WERI-Rb-1 (cell line): ENCODE measurements at places on chromosomes 2 and 18.

DNA sequence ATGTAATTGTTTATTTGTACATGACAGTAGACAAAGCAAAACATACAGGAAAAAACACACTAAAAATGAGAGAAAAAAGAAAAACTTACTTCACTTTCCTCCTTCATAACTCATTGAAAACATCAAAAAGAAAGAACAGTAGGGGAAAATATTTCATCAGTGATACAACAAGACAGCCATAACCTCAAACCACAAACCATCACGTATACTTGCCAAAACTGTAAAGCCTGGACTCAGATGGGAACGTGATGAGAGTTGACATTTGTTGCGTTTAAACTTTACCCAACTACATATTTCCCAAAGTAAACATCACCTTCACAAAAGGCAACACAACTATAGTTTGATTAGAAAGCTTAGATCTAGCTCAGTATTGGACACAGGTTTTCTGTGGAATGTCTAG, 278.2 kb upstream of the COL3A1 start:
- DNase-seq = no peak

GRCh38 chr2:75676464-75676863, 29.9 kb downstream of the MRPL19 start:
- DNase-seq = no peak

- DNase-seq = no peak
These were observed 166.5 kb upstream of the KCNJ3 start for GRCh38 chr2:154532004-154532403.

DNA sequence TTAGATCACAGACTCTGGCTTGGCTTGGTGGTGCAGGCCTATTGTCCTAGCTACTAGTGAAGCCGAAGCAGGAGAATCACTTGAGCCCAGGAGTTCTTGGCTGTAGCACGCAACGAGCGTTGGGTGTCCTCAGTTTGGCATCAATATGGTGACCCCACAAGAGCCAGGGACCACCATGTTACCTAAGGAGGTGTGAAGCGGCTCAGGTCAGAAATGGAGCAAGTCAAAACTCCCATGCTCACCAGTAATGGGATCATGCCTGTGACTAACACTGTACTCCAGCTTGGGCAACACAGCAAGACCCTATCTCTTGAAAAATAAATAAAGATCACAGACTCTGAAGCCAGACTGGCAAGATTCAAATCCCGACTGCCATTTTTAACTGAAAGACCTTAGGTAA, 1.7 kb upstream of the NOL10 start:
- no peak for DNase-seq

DNA sequence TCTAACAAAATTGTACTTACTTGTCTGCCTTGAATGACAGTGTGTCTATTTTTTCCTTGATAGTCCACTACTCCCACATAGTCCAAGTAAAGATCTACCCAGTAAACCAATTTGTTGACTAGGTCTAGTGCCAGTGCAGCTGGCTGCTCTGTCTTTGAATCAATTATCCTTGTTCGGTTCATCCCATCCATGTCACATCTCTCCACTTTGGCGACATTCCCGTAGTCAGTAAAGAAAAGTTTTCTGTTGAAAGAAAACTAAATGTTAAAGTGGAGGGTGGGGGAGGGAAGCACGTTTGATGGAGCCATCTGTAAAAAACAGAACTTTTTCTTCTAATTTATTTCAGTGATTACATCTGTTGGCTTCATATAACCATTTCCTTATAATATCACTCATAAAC, 1068.8 kb downstream of the LRP1B start:
- DNase-seq = no peak

GRCh38 chr18:73258375-73259087, 390.7 kb upstream of the NETO1 start:
- DNase-seq = no peak

DNA sequence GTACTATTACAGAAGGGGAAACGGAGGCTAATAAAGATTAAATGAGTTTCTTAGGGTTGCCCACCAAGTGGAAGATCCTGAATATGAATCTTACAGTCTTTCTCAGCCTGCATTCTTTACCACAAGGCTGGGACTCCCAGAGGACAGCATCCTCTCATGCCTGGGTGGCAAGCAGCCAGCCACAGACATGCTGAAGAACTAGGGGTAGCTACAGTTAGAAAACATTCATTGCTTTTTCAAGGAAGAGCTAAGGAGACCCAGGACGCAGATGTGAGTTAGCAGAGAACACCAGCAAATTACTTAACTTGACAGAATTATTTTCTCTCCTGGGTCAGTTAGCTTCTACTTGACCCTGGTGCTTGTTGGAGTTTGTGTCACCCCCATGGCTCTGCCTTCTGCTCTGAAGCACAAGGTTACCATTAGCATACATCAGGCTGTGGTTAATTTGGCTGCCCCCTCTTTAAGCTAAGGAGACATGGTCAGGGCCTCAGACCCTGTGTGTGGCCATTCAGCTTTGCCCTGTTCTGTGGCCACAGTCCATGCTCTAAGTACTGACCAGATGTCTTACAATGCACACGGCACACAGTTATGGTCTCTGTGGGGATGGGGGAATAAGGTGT, 132.3 kb upstream of the TNP1 start:
- no peak for DNase-seq

GRCh38 chr2:211068108-211068780, 511.8 kb downstream of the CPS1 start:
- DNase-seq = no peak

DNA sequence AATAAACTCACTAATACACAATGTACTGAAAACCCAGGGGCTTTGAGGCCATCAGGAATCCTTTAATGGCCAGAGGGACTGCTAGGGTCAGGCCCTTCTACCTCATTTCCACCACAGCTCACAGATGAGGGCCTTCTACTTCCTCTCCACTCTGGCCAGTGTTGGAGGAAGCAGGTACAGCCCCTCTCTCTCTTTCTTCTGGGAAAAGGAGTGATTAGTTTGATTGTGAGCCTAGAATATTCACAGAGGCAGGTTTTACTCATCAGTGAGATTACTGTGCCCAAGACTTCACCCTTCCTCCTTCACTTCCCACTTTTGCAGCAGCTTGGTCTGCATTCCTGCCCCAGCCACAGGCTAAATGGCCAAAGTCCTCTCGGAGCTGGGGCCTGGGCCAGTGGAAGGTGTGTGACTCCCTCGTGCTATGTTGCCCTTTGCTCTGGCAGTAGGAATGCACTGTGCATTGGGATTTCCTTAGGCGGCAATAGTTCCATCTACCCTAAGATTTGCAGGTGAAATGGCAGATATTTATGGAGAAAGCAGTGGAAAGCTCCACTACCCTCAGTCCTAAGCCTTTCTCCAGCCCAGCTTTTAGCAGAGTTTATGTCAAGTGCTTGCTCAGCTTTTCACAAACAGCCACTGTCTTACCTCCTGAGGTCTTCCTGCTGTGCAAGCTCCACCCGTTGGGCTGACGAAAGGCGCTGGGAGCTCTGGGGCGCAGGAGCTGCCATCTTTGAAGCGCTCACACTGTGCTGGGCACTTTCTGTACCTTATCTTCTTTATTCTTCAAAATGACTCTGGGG, 36.2 kb upstream of the YES1 start:
- DNase-seq = no peak

- DNase-seq = no peak
These were observed 3.0 kb downstream of the SH2D6 start for GRCh38 chr2:85421260-85422071.

DNA sequence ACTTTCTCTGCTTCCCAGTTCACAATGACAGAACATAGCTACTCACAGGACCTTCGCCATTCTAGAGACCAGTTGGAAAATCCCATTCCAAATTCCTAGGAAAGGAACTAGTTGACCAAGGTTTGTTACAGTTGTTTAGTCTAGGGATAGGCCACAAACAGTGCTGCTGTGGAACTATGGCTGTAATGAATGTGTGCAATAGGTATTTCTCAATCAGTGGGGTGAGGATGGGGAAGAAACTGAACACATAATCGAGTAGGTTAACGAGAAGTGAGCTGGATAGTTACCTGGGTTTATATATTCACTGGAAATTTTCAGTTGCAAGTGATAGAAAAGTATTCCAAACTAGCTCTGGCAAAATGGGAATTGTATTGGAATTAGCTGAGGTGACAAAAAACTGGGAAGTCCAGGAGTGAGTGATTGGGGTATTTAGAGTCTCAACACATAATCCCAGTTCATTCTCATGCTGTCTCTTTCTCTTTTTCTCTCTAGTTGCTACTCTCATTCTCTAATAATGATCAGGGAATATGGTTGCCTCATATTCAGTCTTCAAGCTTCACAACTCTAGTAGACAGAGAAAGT, 18.2 kb upstream of the HMSD start:
- no peak for DNase-seq

GRCh38 chr18:79597176-79597830, 82.3 kb upstream of the CTDP1 start:
- no peak for DNase-seq

DNA sequence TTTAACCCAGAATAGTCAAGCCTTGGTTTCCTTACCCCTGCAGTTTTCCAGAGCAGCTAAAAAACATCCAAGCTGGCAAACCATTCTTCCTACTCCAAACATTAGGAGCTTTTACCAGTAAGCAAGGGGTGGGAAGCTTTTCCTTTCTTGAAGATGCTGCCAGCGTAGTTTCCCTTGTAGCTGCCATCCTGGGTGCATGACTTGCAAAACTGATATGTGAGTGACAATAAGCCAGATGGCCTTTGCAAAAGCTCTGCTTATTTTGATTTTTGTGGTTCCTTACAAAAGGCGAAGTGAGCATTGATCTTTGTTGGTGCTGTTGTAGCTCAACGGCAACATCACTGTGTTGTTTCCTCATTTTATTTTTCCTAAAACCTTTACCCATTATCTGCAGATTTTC, 138.8 kb downstream of the WDSUB1 start:
- DNase-seq = no peak

GRCh38 chr2:74186038-74186437, 7.4 kb upstream of the MOB1A start:
- no peak for DNase-seq

DNA sequence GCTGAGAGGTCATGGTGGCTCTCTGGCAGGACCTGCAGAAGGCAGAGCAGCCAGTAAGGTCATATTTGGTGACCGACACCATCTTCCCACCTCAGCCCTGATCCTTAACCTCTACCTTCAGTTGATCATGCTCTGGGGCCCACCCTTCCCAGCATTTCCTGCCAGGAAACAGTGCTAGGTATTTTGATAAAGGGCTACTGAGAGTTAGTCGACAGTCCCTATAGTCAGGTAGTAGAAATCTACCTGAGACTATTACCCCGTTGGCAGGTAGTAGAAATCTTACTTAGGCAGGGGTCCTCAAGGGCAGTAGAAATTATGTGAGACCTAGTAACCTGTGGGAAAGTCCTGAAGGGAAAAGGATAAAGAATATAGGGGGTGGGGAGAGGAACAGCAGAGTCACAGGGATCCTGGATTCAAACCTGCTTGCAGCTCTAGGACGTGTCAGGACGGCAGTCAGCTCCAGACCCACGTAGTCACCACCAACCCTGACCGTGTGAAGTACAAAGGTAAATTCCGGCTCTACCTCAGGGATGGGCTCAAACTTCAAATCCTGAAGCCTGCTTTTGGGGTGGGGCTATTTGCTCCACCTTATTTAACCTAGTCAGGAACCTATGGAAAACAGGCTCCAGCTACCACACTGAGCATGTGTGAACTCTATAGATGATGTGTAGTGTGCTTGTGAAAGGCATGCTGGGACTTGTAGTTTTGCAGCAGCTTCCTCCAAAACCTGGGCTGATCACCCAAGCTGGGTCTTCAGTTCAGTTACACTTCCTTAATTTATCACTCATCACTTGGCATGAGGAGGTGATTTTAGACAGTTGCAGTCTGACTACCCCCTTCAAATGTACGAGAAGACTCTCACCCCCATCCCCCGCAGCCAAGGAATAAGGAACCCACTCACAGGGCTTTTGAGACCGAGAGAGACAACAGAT, at the start of gene DQX1:
DQX1 (minus strand) TSS at position 515 of the 932 bp plus-strand sequence; CDS start at position 13, 502 bp downstream.
- peak; percentile 50 for DNase-seq
